ENCODE measurements at places on chromosomes 1 and 21.
A peak's percentile ranks its signal among the peaks of the same experiment; 100 is the strongest.

DNA sequence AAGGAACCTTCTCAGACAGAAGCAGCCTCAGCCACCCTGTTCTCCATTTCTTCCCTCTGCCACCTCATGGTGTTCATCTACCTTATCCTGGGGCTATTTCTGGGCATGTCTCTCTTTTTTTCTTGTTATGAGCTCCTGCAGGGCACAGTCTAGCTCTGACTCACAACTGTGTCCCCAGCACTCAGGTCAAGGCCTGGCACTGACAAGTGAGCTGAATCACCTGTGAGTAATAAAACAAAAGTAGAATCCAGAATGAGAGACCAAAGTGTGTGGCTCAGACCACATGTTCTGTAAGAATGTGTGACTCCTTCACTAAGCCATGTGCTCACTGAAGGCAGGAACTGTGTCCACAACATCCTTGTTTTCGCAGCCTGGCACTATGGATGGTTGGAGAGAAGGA is 23.2 kb downstream of the C1orf94 start:
- H3K4me1 ChIP-seq, result no peaks in the 10 kb centered on the region
- H3K4me3 ChIP-seq, result no peak overlapping the region
- H3K27me3 ChIP-seq, result no peaks in the 10 kb centered on the region
- H3K36me3 ChIP-seq, result no peaks in the 10 kb centered on the region
- no peak for DNase-seq

DNA sequence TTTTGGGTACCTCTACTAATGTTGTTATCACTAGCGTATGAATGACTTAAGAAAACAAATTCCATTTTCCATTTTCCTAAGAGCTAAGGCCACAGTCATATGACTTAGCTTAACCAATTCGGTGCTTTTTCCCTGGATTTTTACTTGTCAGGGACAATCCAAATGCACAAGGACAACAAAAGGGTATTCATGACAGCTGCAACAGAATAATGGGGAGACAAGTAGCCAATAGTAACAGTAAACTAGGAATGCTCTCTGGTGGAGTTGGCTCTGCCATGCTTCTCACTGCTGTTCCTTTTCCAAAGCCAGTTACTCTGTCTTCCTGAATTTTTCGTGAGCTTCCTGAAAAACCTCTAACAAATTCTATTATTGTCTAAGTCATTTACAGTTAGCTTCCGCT is 52.9 kb downstream of the LRRIQ3 start:
- H3K4me3 ChIP-seq, result no peak overlapping the region
- no peak for DNase-seq
- H3K36me3 ChIP-seq, result no peaks in the 10 kb centered on the region
- H3K27me3 ChIP-seq, result no peaks in the 10 kb centered on the region
- no peak overlapping the region for H3K27ac ChIP-seq

- H3K4me1 ChIP-seq, result peaks cover 100% of the 10 kb centered on the region
- peak overlapping the region; percentile 91 for H3K27ac ChIP-seq
- no peak overlapping the region for H3K4me3 ChIP-seq
- H3K27me3 ChIP-seq, result no peaks in the 10 kb centered on the region
- peaks cover 39% of the 10 kb centered on the region for H3K36me3 ChIP-seq
Observed at GRCh38 chr1:27569506-27570291, 34.2 kb downstream of the AHDC1 start.

- H3K27ac ChIP-seq, result peak overlapping the region; percentile 77
- no peaks in the 10 kb centered on the region for H3K36me3 ChIP-seq
- peaks cover 16% of the 10 kb centered on the region for H3K4me1 ChIP-seq
Observed at GRCh38 chr1:64471218-64472039, 1.5 kb downstream of the CACHD1 start.

DNA sequence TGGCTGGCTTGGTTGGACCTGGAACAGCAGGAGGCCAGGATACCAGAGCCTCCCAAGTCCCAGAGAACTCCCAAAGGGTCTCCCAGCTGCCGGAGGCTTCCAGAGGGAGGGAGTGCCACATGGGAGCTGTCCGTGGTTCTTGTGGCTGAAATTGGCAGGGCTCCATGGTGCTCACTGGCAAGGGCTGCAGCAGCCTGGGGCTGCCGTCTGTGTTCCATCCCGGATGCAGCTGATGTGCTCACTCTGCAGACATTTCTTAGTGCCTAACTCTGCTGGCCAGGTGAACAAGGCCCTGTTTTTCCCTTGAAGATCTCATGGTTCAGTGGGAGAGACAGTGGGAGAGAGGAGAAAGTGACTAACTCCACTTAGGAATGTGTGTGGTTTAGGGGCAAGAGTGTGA is 261.1 kb downstream of the CAMTA1 start:
- H3K27ac ChIP-seq, result no peak overlapping the region
- no peaks in the 10 kb centered on the region for H3K27me3 ChIP-seq
- peaks cover 50% of the 10 kb centered on the region for H3K4me1 ChIP-seq
- no peak overlapping the region for H3K4me3 ChIP-seq

DNA sequence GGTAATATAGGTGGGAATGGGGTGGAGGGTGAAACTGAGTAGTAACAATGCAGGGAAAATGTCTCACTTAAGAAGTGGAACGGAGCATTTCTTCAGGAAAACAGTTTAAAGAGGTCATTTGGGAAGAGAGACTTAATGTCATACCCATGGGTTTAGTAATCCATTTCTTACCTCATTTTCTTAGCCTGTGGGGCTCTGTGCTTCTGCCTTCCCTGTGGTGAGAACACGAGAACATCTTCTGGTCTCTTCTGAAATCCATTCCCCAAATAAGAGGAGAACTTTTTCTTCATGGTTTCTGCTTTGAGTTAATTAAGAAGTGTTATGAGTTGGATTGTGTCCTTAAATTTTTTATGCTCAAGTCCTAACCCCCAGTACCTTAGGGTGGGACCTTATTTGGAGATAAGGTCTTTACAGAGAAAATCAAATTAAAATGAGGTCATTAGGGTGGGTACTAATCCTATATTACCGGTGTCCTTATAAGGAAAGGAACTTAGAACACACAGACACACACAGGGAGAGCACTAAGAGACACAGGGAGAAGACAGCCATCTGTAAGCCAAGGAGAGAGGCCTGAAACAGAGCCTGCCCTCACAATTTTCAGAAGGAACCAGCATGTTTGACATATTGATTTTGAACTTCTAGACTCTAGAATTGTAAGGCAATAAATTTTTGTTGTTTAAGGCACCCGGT is 5.4 kb downstream of the CCDC190 start:
- no peaks in the 10 kb centered on the region for H3K4me1 ChIP-seq
- H3K4me3 ChIP-seq, result no peak overlapping the region
- DNase-seq, result no peak
- H3K27me3 ChIP-seq, result no peaks in the 10 kb centered on the region

DNA sequence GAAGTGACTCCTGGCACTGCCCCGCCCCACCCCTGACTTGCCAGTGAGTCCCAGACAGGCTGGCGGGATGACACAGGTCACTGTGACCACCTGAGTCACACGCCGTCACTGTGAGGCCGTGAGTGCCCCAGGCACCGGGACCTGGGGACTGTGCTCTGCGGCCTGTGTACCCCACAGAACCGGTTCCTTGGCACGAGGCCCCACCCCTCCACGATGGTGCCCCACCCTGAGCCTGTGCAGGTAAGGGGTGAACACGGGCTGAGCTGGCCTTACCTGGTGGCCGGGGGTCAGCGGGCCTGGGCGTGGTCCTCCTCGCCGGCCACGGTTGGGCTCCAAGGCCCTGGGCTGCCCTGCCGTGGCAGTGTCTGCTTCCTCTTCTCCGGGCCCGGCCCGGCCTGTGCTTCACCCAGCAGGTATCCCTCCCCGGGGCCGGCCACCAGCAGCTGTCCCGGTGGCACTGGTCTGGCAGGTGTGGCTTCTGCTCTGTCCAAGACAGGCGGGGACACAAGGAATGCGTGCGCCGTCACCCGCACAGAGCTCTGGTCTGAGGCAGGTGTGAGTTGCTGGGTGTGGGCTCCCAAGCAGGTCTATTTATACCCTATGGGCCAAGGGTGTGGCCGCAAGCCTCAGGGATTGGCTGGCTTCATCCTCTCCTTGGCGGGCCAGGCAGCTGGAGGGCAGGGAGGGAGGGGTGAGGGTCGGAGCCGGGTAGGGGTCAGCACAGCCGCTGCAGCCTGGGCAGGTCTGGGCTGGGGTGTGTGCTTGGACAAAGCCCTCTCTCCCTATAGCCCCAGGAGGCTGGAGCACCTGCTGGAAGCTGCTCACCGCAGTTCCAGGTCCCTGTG is at the start of gene RNF223:
RNF223 (minus strand) TSS at position 564 of the 845 bp plus-strand sequence. CDS start 1,740 bp downstream, outside the sequence.
- peaks cover 11% of the 10 kb centered on the region for H3K27me3 ChIP-seq
- H3K4me1 ChIP-seq, result peaks cover 12% of the 10 kb centered on the region
- no peaks in the 10 kb centered on the region for H3K36me3 ChIP-seq
- H3K4me3 ChIP-seq, result no peak within 1 kb of the TSS
- no peak within 1 kb of the TSS for H3K27ac ChIP-seq

DNA sequence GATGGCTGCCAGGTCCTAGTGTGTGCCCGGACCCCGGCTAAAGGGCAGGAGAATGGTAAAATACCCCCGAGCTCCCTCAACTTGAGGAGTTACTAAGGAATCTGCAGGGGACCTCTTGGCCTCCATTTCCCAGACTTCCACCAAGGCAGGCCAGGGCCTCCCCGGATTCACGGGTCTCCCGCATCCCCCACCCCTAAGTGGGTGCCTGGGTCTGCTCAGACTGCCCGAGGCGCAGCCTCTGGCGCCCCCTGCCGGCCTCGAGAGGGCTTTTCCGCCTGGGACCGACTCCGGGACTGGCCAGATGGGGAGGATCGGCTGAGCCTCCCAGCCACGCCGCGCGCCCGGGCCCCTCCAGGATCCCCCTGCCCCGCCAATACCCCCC is 1.7 kb downstream of the PLEKHG5 start:
- peaks cover 12% of the 10 kb centered on the region for H3K27me3 ChIP-seq
- no peak for DNase-seq
- H3K36me3 ChIP-seq, result peaks cover 19% of the 10 kb centered on the region
- H3K4me3 ChIP-seq, result peak overlapping the region; percentile 39
- no peak overlapping the region for H3K27ac ChIP-seq

DNA sequence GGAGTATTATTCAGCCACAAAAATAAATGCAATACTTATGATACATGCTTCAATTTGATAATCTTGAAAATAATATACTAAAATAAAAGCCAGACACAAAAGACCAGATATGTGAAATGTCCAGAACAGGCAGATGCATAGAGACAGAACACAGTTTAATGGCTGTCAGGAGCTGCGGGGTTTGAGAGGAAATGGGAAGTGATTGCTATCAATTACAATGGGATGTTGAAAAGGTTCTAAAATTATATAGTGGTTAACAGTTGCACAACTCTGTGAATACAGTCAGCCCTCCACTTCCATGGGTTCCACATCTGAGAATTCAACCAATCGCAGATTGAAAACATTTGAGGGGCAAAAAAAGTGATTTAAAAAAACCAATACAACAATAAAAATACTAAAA is 54.0 kb downstream of the LTN1 start:
- no peaks in the 10 kb centered on the region for H3K4me1 ChIP-seq
- H3K27me3 ChIP-seq, result no peaks in the 10 kb centered on the region
- H3K4me3 ChIP-seq, result no peak overlapping the region

GRCh38 chr1:51964309-51964696 is 26.2 kb downstream of the RAB3B start:
- H3K27me3 ChIP-seq, result no peaks in the 10 kb centered on the region
- DNase-seq, result no peak
- no peaks in the 10 kb centered on the region for H3K4me1 ChIP-seq
- no peak overlapping the region for H3K27ac ChIP-seq
- H3K4me3 ChIP-seq, result no peak overlapping the region
- H3K36me3 ChIP-seq, result no peaks in the 10 kb centered on the region

GRCh38 chr1:9787702-9788101 is 36.1 kb downstream of the CLSTN1 start:
- peaks cover 10% of the 10 kb centered on the region for H3K4me1 ChIP-seq
- no peaks in the 10 kb centered on the region for H3K27me3 ChIP-seq
- H3K27ac ChIP-seq, result no peak overlapping the region
- H3K36me3 ChIP-seq, result peaks cover 9% of the 10 kb centered on the region

DNA sequence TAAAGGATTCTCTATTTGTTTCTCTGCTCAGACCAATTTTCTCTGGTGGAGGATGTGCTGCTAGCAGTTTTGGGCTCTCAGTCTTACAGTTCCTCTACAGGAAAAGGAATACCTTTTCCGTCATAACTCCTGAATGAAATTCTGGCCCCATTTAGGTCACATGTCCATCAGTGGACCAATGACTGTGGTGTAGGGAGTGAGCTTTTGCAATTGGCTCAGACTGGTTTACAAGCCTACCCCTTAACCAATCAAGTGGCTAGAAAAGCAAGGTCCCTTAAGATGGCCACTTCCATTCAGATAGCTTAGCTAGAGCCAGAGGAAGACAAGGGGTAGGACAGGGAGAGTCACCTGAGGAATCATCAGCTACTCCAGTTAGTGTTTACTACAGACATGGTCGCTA is 16.4 kb upstream of the ZNF281 start:
- H3K27ac ChIP-seq, result no peak overlapping the region
- DNase-seq, result no peak
- H3K4me3 ChIP-seq, result no peak overlapping the region
- H3K4me1 ChIP-seq, result no peaks in the 10 kb centered on the region
- no peaks in the 10 kb centered on the region for H3K27me3 ChIP-seq
- no peaks in the 10 kb centered on the region for H3K36me3 ChIP-seq

DNA sequence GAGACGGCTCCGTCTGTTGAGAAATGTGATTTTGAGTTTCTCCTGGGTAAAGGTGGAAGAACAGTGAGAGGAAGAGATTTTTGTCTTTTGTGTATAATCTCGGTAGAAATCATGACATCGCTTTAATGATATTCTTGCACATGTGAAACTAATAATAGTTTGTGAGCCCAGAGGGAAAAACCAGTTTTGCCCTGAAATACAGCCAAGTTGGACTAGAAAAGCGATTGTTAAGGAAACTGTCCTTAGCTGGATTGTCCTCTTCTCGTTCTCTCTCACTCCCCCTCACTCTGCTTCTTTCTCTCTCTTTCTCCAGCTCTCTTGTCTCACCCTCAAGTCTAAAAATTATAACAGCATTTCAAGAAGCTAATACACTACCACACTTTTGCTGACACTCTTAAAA is 17.1 kb downstream of the KCNJ6 start:
- no peak overlapping the region for H3K4me3 ChIP-seq
- no peaks in the 10 kb centered on the region for H3K27me3 ChIP-seq
- H3K36me3 ChIP-seq, result no peaks in the 10 kb centered on the region
- peaks cover 10% of the 10 kb centered on the region for H3K4me1 ChIP-seq
- no peak for DNase-seq

GRCh38 chr1:213008564-213008963 is 7.1 kb downstream of the ANGEL2 start:
- no peak overlapping the region for H3K27ac ChIP-seq
- no peaks in the 10 kb centered on the region for H3K27me3 ChIP-seq
- H3K4me3 ChIP-seq, result no peak overlapping the region
- H3K4me1 ChIP-seq, result no peaks in the 10 kb centered on the region
- H3K36me3 ChIP-seq, result peaks cover 23% of the 10 kb centered on the region
- no peak for DNase-seq

DNA sequence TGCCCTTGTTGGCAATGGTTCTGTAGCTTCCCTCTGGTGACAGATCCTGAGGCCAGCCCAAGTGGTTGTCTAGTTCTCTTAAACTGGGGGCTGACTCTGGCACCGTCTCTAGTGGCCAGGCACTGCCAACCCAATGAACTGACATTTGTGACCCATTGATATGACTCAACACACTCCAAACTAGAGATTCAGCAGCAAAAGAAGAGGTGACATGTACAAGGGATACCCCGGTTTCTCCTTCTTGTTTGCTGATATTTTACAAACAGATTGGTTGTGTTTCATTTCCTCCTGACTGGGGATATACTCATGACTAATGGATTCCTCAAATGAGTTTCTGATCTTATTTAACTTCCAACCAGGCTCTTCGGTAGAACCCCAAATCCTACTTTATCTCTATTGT is 65.9 kb upstream of the DNAJC6 start:
- no peaks in the 10 kb centered on the region for H3K4me1 ChIP-seq
- no peak overlapping the region for H3K27ac ChIP-seq
- DNase-seq, result no peak
- no peak overlapping the region for H3K4me3 ChIP-seq
- H3K27me3 ChIP-seq, result no peaks in the 10 kb centered on the region
- H3K36me3 ChIP-seq, result no peaks in the 10 kb centered on the region

GRCh38 chr1:118999348-119000071 is 11.4 kb upstream of the TBX15 start:
- no peak for DNase-seq
- H3K27me3 ChIP-seq, result peaks cover 100% of the 10 kb centered on the region
- peaks cover 11% of the 10 kb centered on the region for H3K4me1 ChIP-seq
